Myocyte (in vitro differentiated cells): ENCODE measurements at places on chromosomes 12 and 14.

DNA sequence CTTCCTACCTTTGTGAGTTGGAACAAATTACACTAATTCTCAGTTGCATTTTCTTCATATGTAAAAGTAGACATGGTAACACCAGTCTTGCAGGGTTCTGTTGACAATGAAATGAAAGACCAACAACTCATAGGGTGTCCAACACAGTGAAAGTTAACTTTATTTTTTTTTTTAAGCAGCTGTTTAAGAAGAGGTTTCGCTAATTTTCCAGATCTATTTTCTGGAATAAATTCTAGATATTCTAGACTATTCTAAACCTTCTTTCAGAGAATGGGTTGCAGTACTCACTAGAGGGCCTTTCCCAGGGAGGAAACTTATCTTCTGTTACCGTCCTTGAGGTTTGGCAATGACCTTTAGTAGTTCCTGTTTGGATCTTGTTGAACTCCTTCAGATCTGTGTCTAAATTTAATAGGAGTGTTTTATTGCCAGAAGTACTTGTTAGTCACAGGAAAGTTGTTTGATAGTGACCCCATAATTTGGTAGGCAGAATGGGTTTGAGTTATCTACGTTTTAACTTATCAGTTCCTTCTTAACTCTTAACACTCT, 2.8 kb upstream of the ART4 start:
- DNase-seq: no peak

- DNase-seq: peak; percentile 19
Measured at GRCh38 chr14:53808042-53808441, 148.6 kb downstream of the BMP4 start.

GRCh38 chr14:62056789-62057188, 294.6 kb downstream of the SNAPC1 start:
- no peak for DNase-seq

DNA sequence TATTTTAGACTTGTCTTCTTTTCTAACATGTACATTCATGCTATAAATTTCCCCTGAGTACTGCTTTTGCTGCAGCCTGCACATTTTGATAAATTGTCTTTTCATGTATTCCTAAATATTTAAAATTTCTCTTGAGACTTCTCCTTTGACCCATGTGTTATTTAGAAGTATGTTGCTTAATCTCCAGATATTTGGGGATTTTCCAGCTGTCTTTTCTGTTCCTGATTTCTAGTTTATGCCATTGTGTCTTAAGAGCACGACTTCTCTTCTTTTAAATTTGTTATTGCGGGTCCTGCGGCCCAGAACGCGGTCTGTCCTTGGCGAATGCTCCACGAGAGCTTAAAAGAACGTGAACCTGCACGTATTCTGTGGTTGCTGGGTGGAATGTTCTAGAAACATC, 136.4 kb downstream of the KIF26A start:
- DNase-seq: no peak

GRCh38 chr12:30067146-30067545, 283.4 kb upstream of the TMTC1 start:
- no peak for DNase-seq

DNA sequence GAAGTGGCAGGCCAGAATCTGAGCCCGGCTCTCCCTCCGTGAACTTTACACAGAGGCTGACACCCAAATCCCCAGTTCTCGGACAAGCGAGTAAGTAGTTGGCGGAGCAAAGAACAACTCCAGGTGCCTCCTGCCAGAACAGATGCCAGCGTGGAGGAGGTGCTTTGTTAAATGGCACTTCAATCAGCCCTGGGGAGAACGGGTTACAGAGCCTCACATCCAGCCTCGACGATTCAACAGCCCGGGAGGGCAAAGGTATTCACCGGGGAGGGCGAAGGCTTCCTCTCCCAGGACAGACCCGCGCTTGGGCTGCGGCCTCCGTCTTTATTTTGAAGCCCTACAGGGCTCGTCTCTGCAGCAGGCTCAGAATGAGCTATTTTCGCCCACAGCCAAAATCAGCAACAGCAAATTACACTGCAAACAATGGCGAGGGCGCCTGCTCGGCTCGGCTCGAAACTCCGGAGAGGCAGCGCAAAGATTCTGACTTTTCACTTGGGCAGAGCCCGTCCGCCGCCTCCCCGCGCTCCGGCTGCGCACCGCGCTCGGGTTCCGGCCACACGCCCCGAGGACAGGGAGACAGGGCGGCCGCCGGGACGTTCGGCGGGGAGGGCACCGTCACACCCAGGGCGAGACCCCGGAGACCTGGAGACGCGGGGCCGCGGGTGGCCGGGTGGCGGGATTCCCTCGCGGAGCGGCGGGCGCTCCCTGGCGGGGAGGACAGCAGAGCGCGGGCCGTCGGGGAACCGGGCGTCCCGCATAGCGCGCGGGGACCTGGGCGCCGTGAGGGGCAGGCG, 811 bp downstream of the TMCC3 start:
- peak; percentile 48 for DNase-seq

DNA sequence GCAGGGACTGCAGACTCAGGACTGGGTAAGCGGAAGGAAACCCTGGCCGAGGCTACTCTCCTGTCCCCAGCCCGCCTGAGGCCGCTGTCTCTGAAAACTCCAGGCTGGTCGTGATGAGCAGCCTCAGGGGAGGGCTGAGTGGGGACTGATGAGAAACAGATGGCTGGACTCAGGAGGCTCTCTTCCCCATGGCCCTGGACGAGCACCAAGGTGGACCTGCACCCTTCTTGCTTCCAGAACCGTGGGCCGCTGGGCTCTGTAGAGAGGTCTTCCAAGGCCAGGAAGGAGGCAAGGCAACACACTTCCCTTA, 1.1 kb downstream of the TEX22 start:
- no peak for DNase-seq

GRCh38 chr12:45872446-45872845, 117.9 kb downstream of the SCAF11 start:
- no peak for DNase-seq

- DNase-seq: no peak
Measured at GRCh38 chr12:125129179-125129571, 63.9 kb downstream of the AACS start.

DNA sequence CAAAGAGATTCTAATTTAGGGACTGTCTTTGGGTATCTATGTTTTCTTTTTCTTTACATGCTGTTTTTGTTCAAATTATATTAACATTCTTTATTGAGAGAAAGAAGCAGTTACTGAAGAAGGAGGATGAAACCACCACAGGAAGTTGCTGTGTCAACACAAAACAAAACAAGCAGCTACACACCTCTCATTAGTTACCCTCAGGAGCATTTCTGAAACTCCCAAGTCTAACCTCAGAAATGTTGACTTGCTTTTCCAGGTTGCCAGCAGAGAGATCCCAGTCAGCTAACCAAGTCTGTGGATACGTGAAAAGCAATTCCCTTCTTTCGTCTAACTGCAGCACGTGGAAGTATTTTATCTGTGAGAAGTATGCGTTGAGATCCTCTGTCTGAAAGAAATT, 33.5 kb downstream of the CLEC1A start:
- DNase-seq: no peak

GRCh38 chr12:42615006-42615405, 25.5 kb upstream of the PRICKLE1 start:
- no peak for DNase-seq

GRCh38 chr14:64692189-64692985, 11.8 kb upstream of the PLEKHG3 start:
- no peak for DNase-seq

GRCh38 chr12:102917026-102917787, at the start of gene PAH:
PAH (minus strand) TSS chr12:102917244; CDS start chr12:102917130, 114 bp downstream.
- DNase-seq: no peak

- no peak for DNase-seq
Measured at GRCh38 chr12:82176026-82176425, 182.2 kb downstream of the CCDC59 start.

- no peak for DNase-seq
Measured at GRCh38 chr14:68849416-68849815, 56.5 kb upstream of the ZFP36L1 start.

DNA sequence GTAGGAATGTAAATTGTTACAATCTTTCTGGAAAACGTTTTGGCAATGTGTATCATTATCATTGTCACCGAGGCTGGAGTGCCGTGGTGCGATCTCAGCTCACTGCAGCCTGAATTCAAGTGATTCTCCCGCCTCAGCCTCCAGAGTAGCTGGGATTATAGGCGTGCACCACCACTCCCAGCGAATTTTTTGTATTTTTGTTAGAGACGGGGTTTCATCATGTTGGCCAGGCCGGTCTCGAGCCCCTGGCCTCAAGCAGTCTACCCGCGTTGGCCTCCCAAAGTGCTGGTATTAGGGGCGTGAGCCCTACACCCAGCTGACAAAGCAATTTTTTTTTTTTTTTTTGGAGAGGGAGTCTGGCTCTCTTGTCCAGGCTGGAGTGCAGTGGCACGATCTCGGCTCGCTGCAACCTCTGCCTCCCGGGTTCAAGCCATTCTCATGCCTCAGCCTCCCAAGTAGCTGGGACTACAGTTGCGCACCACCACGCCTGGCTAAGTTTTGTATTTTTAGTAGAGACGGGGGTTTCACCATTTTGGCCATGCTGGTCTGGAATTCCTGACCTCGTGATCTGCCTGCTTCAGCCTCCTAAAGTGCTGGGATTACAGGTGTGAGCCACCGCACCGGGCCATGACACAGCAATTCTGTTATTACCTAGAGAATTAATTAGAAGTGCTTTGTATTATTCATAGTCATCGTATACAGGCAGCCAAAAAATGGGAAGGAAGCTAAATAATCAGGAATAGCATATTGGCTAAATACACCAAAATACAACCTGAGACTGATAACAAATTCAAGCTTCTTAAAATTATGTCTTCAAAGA, 1.2 kb downstream of the ACTR6 start:
- peak; percentile 1 for DNase-seq

- DNase-seq: no peak
Measured at GRCh38 chr12:19544353-19544752, 105.1 kb downstream of the AEBP2 start.

DNA sequence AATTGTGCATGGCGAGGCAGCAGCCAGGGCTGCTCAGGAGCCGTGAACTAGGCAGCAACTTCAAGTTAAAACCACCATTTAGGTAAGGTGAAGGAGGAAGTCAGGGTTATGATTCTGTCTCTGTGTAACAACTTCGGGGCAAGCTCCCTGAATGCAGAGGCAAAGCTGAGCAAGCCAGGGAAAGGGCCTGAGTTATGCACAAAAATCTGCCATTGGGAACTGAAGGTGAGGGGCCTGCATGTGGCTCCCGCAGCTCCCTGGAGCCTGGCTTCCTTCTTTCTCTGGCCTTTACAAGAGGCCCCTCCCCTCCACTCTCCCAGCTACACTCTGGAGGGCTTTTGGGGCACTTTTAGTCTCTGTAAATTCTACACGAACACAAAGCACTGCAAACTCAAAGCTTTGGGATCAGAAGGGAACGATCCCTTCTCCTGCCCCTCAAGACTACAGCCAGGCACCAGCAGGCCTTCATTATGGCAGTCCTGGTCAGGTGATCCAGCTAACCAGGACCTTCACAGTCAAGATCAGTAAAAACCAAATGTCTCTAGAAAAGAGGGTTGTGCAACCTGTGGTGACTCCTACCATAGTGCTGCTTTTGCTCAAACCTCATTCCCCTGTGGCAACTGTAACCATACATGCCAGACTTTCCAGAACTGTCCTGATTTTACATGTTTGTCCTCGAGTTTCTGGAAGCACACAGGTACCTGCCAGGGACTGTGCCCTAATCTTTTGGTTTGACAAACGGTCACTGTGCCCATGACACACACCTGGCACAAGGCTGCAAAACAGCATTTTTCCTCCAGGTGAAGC, 67.2 kb upstream of the PTGR2 start:
- DNase-seq: no peak

DNA sequence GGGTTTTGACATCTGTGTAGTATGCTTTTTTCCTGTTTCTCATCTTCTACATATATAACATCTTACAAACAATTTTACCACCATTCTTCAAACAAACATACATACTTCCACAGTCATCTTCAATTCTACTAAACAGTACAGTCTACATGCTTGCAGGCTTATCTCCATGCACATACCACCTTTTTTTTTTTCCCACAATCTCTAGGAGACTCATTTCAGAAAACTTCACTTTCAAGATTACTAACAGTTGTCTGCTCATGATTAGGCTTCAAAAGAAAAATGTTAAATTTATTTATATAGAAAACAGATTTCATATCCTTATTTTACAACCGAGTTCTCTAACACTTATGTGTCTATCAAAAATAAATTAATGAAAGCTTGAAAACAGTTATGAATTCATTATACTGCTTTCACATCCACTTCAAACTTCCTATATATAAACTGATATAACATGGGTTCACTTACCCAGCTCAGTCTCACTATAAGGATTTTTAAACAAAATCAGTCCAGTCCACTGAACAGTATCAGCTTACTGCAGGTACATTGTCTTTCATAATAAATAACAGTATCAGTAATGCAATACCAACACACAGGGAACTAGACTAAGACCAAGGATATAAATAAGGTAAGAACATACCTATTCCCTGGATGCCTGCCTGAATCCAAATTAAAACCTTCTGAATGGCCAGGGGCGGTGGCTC, 42.5 kb downstream of the LRP6 start:
- no peak for DNase-seq

DNA sequence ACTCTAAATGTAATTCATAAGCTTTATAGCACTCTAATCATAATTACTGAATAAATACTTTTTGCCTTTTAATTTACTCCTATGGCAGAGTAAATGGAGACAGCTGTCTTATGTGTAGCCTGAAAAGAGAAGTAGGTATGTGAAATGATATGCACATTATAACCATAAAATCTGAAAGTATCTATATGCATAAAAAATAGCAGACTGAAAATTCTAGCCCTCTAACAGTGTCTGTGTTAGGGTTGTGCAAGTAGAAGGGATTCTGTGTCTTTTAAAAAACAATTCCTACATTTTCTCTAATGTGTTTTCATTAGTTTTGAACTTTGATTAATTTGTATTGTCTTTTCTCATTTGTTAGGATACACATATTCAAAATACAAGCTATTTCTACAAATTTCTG, 94.9 kb downstream of the TXNDC16 start:
- no peak for DNase-seq

DNA sequence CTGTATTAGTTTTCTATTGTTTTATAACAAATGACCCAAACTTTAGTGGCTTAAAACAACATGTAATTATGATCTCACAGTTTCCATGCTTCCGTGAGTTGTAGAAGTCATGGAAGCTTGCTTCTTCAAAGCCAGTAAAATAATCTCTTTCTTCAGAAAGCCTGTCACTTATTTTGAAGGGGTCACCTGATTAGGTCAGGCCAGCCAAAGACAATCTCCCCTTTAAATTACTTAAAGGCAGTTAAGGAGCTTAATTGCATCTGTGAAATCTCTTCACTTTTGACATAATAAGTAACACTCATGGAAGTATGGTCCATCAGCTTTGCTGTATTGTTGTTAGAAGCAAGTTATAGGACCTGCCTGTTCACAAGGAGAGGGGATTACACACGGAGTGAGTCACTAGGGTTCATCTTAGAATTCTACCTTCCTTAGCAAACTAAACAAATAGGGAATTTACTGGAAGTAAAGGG, 89.8 kb downstream of the FAR2 start:
- no peak for DNase-seq

- no peak for DNase-seq
Measured at GRCh38 chr14:80475074-80475473, 263.8 kb upstream of the DIO2 start.

DNA sequence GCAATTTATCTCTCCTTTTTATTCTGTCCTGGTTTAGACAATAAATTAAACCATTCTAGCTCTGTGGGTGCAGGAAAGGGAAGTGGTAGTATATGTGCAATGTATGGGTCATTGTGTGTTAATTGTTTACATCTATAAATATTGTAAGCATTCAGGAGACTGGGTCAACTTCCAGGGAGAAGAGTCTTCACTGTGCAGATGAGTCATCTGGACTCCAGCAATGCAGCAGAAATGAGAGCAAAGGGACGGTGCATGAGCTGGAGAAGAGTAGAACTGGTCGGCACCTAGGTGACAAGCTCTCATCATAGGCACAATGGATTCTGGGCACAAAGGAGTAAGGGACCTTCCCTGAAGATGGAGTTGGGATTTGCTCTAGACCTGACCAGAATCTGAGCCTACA, 211.1 kb upstream of the DAAM1 start:
- no peak for DNase-seq
